Fibroblast of villous mesenchyme (primary cell): ENCODE measurements at places on chromosomes 2 and 18.

GRCh38 chr18:62071071-62071470 lies 115.8 kb downstream of the PIGN start:
- peak; percentile 62 for DNase-seq

- DNase-seq: no peak
Measured at GRCh38 chr2:156663757-156664409, 227.7 kb downstream of the GPD2 start.

- no peak for DNase-seq
Measured at GRCh38 chr2:43065036-43065435, 161.4 kb downstream of the ZFP36L2 start.

DNA sequence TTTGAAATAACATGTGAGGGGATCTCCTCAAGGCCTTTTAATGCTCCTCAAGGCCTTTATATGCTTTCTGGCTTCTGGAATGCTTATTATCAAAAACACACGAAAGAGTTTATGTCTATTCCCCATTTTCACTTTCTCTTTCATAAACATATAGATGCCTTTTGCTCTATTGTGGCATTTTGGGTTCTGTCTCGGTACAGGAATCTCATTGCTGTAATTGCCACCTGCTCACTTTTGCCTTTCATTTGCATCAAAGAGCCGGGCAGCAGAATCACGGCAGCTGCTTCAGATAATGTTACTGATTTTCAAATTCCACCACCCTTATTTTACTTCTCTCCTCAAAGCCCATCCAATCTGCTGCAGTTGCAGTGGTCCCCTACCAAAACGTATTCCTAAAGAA lies 54.8 kb upstream of the LPIN2 start:
- DNase-seq: no peak

- DNase-seq: peak; percentile 60
Measured at GRCh38 chr2:135960656-135961551, 24.5 kb downstream of the DARS1 start.

DNA sequence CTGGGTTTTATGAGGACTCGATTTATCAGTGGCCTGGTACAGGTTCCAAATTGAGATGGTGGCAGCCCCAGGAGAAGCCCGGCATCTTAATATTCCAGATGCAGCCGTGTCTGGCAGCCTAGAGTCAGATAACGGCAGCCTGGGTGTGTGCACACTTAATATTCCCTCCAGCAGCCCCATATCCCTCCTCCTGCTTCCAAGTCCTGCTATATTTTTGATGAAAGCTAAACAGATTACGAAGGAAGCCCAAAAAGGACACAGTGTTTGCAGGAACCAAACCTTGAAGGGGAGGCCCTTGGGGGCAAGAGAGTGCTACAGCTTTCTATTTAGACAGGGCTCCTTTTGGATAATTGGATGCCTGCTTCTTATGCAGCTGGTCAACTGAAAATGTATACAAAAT lies 25.1 kb upstream of the ALK start:
- no peak for DNase-seq

DNA sequence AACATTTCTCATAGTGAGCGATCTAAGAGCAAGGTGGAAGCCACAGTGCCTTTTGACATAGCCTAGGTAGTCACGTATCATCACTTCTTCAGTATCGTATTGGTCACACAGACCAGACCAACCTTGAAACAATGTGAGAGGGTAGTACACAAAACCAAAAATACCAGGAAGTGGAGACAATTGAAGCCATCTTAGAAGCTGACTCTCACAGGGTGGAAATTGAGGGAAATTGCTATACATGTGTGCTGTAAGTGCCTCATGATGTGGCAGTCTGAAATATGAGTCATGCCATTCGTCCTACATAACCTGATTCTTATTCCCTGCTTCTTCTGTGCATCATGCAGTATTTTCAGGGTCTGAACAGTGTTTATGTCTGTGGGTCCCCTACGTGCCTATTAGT lies 62.3 kb upstream of the STON1 start:
- DNase-seq: no peak

- DNase-seq: no peak
Measured at GRCh38 chr2:84653302-84653701, 137.0 kb downstream of the DNAH6 start.

GRCh38 chr18:48719974-48720654 lies 181.3 kb downstream of the CTIF start:
- peak; percentile 20 for DNase-seq

DNA sequence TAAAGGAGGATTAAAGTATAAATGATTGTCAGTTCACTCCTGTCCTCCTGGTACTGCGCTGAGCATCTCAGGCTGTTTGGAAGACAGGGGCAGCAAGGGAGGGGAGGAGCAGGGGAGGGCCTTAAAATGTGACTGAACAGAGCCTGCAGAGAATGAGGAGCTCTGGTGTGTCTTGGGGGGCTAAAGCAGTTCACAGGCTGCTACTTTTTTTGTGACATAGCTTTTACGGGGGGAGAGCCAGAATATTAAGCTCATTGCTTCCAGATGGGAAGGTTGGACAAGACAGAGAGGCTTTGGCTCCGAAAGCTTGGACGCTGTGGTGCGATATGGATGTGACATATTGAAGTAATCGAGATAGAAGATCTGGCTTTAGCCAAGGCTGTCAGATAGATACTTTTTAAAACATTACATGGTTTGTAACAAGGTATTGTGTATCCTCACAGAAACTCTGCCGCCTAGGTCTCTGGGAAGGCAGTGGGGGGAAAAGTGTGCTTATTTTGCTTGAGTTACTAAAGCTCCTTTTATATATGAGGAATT lies 40.5 kb downstream of the RDH14 start:
- DNase-seq: no peak

DNA sequence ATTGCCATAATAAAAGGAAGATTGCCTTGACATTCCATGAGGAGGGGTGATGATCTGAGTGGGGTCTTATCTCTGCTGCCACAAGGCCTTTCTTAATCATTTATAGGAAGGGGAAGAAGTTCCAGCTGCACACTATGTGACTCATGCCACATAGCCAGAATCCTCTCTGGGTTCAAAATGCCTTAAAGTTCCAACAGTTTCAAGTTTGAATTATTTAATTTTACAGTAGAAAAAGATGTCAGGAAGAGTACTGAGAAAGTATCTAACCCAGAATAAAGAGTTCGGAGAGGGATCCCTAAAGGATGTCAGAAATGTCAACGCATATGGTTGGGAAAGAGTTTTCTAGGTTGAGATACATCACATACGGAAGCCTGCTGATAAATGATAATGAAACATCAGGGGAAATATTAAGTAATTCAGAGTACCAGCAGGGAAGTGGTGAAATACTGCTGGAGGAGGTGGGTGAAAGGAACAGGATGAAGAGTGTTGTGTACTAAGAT lies 999.9 kb downstream of the TSN start:
- peak; percentile 79 for DNase-seq

DNA sequence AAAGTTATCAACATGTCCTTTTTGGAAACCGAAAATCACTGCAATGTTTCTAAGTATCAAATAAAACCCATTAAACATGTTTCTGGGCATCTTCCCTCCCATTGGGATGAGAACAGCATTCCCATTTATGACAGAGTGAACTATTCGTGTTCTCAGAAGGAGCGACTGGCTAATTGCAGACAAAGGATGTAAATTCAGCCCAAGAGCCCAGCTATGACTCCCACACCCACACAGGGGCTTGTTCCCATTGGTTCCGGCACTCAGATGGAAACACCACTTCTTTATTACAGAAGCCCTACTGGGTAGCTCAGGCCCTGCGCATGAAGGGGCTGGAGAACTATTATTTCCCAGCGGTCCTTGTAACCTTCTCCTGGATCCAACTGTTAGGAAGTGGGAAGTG lies 16.6 kb upstream of the NPAS2 start:
- no peak for DNase-seq
